ENCODE measurements at places on chromosomes 5 and 9. TPM values are rescaled to one million over a fixed set of nuclear protein-coding genes. Genes with fewer than 3 reads are reported as not detected.

DNA sequence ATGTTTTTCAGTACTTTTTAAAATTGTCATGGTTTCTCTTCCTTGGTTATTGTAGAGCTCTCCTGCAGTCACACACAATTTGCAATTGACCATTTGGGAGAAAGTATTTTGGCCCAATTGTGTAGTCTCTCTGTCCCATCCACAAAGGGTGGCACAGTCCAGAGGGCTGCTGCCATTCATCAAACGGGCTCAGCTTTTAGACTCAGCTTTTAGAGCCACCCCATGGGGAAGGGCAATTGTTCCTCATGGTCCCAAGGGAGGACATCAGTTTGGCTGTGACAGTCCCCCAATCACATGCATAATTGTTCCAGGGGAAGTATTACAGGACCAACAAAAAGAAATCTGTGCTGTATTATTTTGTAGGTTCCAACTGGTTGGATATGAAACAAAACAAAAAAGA is 207.6 kb downstream of the ZNF462 start:
- H3K4me1 ChIP-seq = peaks cover 10% of the 10 kb centered on the region
- no peak overlapping the region for H3K27ac ChIP-seq
- H3K4me3 ChIP-seq = no peak overlapping the region
- H3K27me3 ChIP-seq = no peaks in the 10 kb centered on the region

DNA sequence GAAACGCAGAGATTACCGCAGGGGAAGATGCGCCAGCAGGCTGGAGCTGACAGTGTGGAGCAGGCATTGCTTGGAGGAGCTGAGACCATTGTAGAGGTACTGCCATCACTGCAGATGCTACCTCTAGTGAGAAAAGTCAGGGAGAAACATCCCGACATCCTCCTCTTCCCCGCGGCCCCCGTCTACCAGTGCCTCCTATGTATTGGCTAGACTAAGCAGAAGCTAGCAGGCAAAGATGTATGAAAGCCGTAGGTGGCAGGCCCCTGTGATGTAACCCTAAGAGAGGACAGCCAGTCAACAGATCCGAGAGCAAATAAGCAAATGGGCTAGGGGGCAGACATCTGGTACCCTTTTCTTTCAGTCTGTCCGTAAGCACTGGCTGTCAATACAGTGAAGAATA is 115.5 kb upstream of the ACTBL2 start:
- no peak for DNase-seq
- H3K27me3 ChIP-seq = no peaks in the 10 kb centered on the region
- no peaks in the 10 kb centered on the region for H3K36me3 ChIP-seq
- H3K4me1 ChIP-seq = no peaks in the 10 kb centered on the region
- H3K27ac ChIP-seq = no peak overlapping the region

- H3K27me3 ChIP-seq = no peaks in the 10 kb centered on the region
- no peak overlapping the region for H3K4me3 ChIP-seq
- H3K4me1 ChIP-seq = no peaks in the 10 kb centered on the region
- DNase-seq = no peak
- H3K27ac ChIP-seq = no peak overlapping the region
Measured at GRCh38 chr9:87950296-87950695, 24.0 kb downstream of the CDK20 start.

DNA sequence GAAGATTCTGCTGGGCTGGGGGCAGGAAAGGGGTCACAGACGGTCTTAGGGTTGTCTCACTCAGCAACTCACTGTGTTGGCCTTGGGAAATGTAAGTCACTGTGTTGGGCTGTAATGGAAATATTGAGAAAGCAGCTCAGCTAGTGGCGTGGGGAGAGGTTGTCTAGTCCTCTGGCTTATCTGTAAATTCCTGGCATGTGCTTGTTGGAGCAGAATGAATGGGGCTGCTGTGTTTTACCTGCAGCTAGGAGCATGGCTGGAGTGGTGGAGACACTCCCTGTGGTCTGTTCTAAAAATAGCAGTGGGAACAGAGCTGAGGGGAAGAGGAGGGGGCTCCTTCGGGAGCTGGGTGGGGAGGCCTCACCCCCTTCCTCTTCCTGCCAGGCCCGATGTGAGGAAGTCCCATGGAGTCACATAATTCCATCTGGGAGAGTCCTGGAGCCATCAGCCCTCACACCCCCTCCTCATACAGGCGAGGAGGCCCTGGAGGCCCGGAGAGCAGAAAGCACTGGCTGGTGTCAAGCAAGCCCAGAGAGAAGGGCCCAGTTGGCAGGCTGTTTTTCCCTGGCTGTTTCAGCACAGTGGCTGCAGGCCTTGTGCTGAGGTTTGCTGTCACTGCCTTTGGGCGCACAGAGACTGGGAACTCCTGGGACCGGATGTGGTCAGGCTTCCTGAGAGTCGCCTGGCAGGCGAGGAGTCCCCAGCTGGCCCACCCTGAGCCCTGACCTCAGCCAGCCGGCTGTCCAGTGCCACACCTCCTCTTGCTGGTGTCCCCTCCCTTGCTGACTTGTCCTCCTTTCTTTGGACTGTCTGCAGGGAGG is 84.9 kb downstream of the RGS3 start:
- no peak overlapping the region for H3K4me3 ChIP-seq
- peaks cover 20% of the 10 kb centered on the region for H3K4me1 ChIP-seq
- DNase-seq = peak; percentile 20
- no peaks in the 10 kb centered on the region for H3K36me3 ChIP-seq

GRCh38 chr5:67089200-67089725 is 107.3 kb downstream of the CD180 start:
- DNase-seq = peak; percentile 31
- peaks cover 23% of the 10 kb centered on the region for H3K4me1 ChIP-seq
- H3K36me3 ChIP-seq = no peaks in the 10 kb centered on the region
- no peak overlapping the region for H3K27ac ChIP-seq

- H3K36me3 ChIP-seq = no peaks in the 10 kb centered on the region
- no peak for DNase-seq
- no peaks in the 10 kb centered on the region for H3K4me1 ChIP-seq
- H3K27ac ChIP-seq = no peak overlapping the region
- H3K4me3 ChIP-seq = no peak overlapping the region
Measured at GRCh38 chr5:115577741-115578140, 24.5 kb downstream of the TICAM2 start.

The FOXD4L4 gene
- 0.15 TPM for total RNA-seq

The FAM114A2 gene
- total RNA-seq = 19.9 TPM

Measured in neural progenitor cell (in vitro differentiated cells).